Amniotic epithelial cell (primary cell): ENCODE measurements at places on chromosomes 3 and 15.

- DNase-seq: no peak
Observed at GRCh38 chr3:53748512-53749271, 97.5 kb downstream of the CHDH start.

DNA sequence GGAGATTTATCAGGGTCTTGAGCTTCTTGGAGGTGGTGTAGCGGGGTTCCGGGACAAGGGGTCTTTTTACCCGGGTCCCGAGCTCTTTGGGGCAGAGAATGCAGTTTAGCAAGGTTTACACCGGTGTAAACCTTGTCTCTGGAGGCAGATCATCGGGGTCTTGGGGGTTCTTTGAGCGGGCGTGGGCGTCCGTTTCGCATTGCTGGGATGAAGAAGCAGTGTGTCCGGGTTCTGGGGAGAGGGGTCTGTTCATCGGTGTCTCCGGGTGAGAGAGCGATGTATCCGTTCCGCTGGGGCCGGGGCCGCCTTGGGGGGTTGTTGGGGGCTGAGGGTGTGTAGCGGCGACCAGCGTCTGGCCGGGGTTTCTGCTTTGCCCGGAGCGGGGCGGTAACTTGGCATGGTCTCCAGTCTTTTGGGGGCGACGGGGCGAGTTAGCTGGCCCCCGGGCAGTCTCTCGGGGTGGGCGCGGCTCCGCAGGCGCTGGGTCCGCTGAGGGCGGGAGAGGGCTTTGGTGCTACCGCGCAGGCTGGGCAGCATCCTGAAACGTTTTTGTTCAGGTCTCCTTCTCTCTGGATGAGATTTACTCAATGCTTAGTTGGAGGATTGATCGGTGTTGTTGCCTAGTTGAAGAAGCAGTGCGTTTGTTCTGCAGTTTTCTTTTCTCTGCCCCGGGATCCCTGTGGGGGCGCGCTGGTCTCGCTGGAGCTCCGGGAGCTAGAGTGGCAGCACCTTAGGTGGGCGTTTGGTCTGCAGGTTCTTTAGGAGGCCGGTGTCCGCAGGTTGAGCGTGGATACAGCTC, 843 bp downstream of the GLCE start:
- peak; percentile 19 for DNase-seq

- no peak for DNase-seq
Observed at GRCh38 chr3:2526926-2527325, 428.3 kb downstream of the CNTN4 start.

DNA sequence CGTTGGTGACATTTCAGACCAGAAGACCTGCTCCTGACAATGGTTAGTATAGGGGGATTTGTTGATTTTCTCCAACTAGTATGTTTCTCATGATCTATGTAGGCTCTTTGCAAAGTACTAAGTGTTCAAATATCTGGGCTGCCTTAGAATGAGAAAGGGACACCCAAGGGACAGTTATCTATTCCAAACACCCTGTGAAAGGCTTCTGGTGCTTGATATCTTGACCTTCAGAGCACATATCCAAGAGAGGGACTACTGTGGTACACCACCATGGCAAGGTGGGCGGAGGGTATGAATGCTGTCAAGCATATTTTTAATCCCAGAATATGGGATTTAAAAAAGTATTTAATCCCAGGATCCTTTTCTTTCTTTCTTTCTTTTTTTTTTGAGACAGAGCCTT, 1.1 kb downstream of the FANCD2OS start:
- no peak for DNase-seq

DNA sequence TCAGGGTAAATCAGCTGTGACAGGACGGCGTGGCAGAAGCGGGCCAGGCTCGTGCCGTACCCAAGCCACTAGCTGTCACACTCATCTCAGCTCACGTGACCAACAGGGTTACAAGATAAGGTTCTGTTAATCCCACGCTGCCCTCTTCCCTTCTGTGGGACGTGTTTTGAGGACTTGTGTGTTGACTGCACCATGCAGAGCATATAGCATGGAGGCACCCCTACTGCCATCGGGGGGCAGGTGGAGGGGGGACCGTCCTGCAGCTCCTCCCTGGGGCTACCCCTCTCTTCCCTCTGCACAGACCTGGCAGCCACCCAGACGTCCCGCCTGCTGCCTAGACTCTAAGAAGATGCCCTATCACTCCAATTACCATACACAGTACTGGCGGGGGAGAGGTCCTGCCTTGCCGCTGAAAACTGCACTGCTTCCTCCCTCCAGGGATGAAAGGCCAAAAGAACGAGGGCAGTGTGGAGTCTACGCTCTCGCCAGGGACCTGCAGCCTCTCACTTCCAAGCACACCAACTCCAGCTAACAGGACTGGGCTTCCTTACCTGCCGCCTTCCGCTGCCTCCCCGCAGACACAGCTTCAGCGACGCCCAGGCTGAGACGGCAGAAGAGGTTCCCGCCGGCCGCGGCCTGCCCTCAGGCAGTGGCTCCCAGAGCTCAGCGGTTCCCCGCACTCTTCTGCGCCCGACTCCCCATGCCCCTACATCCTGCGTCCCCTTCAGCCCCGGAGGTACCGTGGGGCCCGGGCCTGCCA, at the start of gene TNK2:
Gene TNK2 (minus strand): TSS at position 618 of the 760 bp plus-strand sequence. CDS start 19,963 bp downstream, outside the sequence.
- DNase-seq: peak; percentile 12

DNA sequence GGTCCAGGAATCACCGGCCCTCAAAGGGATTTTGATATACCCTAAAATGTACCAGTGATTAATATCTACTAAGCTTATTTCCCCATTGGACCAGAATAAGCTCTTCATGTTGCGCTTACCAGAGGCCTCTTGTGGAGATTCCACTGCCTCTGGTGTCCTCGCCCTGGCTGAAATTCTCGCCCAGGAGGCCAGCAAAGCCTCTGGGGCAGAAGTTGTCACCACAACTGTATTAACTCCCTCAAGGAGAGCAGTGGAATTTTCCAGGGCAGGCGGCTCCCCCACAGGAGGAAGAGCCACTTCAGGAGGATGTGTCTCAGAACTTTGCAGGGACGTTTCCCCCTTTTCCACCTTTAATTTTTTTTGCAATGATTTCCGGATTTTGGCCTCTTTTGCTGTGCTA, 6.9 kb downstream of the DPPA4 start:
- no peak for DNase-seq
